Effector memory CD8-positive, alpha-beta T cell (primary cell): ENCODE measurements at places on chromosomes 11 and 22.

GRCh38 chr22:39091126-39092081 is 5.6 kb upstream of the APOBEC3H start:
- H3K27me3 ChIP-seq, result no peaks in the 10 kb centered on the region
- H3K4me3 ChIP-seq, result peak overlapping the region; percentile 82
- peaks cover 94% of the 10 kb centered on the region for H3K4me1 ChIP-seq
- no peak for DNase-seq

DNA sequence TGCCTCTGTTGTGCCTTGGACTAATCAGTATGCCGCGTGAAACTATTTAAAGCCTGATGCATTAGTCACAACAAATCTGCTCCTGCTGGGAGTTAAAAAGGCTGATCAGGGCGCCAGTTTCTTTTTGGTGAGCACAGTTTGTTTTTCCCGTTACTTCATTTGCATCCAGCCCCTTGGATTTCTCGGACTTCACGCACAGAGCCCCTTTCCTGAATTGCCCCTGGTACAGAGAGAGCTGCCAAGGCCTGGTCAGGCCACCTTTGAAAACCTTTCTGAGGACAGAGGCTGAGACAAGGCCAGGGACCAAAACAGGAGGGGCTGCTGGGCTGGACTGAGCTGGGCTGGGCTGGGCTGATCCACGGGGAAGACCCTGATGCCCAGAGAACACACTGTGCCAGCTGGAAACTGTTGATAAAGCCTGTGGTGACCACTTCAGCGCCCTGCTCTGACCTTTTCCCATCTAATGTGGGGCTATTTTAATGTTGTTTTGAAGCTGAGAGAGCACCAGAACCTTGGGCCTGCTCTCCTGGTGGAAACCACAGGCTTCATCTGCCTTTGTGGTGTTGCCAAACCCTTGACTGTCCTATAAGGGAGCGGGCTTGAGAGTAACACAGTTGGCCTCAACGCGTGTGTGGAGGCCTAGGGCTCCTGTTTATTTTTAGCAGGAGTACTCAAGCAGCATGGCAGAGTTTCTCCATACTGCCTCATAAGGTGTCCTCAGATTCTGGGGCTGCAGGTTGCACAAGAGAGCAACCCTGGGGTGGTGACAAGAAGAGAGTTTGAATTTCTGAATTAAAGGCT is 44.2 kb downstream of the NAV2 start:
- no peaks in the 10 kb centered on the region for H3K4me1 ChIP-seq
- H3K4me3 ChIP-seq, result no peak overlapping the region
- no peak for DNase-seq

DNA sequence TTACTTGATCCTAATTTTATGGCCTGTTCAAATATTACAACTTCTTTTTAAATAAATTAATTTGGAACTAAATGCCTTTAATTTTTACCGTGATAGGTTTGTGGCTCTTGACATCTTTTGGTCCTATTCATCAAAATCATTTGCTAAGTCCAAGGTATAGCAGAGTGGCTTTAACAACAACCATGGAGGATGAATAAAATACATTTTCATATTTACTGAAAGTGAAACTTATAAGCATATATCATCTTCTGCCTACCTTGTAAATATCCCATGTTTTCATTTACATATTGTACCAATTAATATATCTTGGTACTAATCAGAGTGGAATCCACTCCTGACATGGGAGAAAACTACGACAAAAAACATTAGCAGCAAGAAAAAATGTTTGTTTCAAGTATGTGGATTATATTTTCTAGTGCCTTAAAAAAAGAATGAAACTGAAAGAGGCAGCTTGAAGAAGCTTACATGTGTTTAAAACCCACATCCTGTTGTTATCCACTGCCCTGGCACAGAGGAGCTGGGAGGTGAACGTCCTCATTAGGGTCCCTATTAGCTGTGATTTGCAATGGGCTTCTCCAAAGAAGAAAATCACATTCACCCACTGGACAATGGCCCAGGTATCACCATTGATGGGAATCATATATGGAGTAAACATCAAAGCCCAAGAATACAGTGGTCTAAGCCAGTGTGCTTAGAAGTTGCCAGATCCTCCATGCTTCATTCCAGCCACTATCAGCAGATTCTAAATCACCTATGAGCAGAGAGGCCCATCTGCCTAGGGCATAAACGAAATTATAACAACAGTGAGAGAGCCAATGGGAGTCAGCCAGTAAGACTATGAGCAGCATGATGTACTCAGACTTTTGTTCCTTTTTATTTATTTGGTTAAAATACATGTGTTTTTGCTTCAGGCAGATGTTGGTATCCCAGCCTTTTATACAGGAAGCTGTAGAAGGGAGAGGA is 84.7 kb downstream of the MAML2 start:
- peak overlapping the region; percentile 92 for H3K27ac ChIP-seq
- peak overlapping the region; percentile 78 for H3K4me3 ChIP-seq
- DNase-seq, result peak; percentile 12
- peaks cover 10% of the 10 kb centered on the region for H3K36me3 ChIP-seq
- no peaks in the 10 kb centered on the region for H3K27me3 ChIP-seq
- peaks cover 63% of the 10 kb centered on the region for H3K4me1 ChIP-seq

GRCh38 chr11:19558189-19558986 is 154.2 kb upstream of the NAV2 start:
- no peak overlapping the region for H3K27ac ChIP-seq
- peaks cover 4% of the 10 kb centered on the region for H3K4me1 ChIP-seq
- peaks cover 60% of the 10 kb centered on the region for H3K27me3 ChIP-seq
- no peak for DNase-seq
- no peaks in the 10 kb centered on the region for H3K36me3 ChIP-seq
- H3K4me3 ChIP-seq, result no peak overlapping the region

GRCh38 chr11:60872961-60873524 is 5.7 kb downstream of the ZP1 start:
- peaks cover 6% of the 10 kb centered on the region for H3K27me3 ChIP-seq
- peaks cover 17% of the 10 kb centered on the region for H3K4me1 ChIP-seq
- H3K36me3 ChIP-seq, result no peaks in the 10 kb centered on the region
- H3K27ac ChIP-seq, result no peak overlapping the region
- no peak for DNase-seq

DNA sequence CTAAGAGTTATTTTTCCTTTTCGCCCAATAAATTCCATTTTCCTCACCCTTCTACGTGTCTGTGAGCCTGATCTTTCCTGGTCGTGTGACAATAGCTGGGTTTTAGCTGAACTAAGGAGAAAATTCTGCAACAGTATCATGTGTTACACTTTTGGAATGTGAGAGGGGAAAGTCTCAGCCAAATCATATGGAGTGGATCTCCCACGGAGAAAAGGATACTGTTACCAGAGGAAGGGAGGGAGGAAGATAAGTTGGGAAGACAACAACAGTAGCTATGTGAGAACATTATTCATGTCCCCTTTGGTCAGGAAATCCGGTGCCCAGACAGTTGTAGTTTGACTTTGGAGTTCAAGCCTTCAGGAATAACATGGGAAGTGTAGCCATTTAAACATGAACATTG is 584.0 kb upstream of the RAG2 start:
- no peaks in the 10 kb centered on the region for H3K4me1 ChIP-seq
- H3K36me3 ChIP-seq, result no peaks in the 10 kb centered on the region
- DNase-seq, result no peak
- H3K27ac ChIP-seq, result no peak overlapping the region
- H3K4me3 ChIP-seq, result no peak overlapping the region

GRCh38 chr22:50216684-50217520 is 16.1 kb downstream of the SELENOO start:
- DNase-seq, result no peak
- H3K36me3 ChIP-seq, result peaks cover 83% of the 10 kb centered on the region
- H3K4me1 ChIP-seq, result peaks cover 9% of the 10 kb centered on the region
- H3K27ac ChIP-seq, result peak overlapping the region; percentile 87

GRCh38 chr11:67577951-67578350 is 5.7 kb upstream of the GSTP1 start:
- H3K27ac ChIP-seq, result no peak overlapping the region
- peaks cover 45% of the 10 kb centered on the region for H3K27me3 ChIP-seq
- H3K4me1 ChIP-seq, result peaks cover 18% of the 10 kb centered on the region
- DNase-seq, result no peak
- peaks cover 4% of the 10 kb centered on the region for H3K36me3 ChIP-seq

DNA sequence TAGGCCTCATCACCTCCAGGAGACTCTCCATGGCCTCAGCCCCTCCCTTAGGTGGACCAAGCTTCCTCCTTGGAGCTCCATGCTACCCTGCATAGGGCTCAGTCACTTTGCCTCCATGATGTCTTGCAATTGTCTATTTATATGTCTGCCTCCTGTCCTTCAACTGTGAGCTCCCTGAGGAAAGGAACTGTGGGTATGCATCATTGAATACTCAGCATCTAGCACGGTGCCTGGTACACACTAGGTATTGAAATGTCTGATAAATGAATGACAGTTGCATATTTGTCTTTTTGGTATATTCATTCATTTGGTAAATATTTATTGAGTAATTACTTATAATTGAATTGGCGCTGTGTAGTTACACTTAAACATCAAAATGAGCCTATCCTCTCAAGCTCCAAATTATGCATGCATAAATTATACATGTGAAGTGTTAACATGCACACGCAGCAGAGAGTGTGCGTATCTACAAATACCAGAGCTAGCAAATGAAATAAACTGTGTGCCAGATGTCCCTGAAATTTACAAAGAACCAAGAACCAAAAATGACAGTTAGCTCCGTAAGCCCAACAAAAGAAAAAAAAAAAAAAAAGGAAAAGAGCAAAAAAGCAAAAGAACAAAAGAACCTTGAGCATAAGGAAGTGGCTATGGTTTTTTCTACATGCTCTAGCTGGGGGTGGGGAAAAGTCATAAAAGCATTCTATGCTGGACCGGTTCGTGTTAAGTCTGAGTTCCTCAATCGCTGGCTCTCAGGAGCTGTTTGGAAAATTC is 25.2 kb downstream of the GRAP2 start:
- DNase-seq, result no peak
- H3K4me1 ChIP-seq, result peaks cover 43% of the 10 kb centered on the region
- H3K27ac ChIP-seq, result peak overlapping the region; percentile 83
- H3K27me3 ChIP-seq, result no peaks in the 10 kb centered on the region
- H3K4me3 ChIP-seq, result no peak overlapping the region
- H3K36me3 ChIP-seq, result peaks cover 26% of the 10 kb centered on the region

DNA sequence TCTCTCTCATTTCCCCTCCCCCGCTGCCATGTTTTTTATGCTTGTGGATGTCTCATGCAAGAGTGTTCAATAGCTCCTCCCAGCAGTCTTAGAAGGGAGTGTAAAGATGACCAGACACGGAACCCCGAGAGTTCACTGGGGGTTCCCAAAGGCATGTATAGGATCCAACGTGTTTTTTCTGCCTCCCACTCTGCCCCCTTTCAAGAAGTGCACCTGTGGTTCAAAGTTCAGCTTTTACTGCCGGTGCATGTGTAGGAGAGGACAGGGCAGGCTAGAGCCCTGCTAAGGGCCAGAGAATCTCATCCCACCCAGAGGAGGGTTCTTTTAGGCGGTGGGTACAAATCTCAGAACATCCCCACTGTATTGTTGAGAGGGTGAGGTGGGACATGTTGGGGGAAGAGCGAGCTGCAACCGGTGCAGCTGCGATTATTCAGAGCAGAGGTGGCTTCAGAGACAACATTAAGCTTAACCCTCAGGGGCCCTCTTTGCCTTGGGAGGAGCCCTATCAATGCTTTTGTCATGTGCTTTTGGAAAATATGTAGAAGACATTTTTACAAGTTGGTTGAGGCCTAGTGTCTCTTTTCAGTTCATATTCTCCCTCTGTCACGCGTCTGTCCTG is 14.5 kb downstream of the MIF start:
- no peak for DNase-seq
- peaks cover 14% of the 10 kb centered on the region for H3K4me1 ChIP-seq
- H3K27ac ChIP-seq, result no peak overlapping the region
- H3K36me3 ChIP-seq, result peaks cover 11% of the 10 kb centered on the region

GRCh38 chr11:104661901-104662300 is 236.4 kb downstream of the CASP12 start:
- H3K36me3 ChIP-seq, result no peaks in the 10 kb centered on the region
- no peak for DNase-seq
- peaks cover 2% of the 10 kb centered on the region for H3K4me1 ChIP-seq
- no peaks in the 10 kb centered on the region for H3K27me3 ChIP-seq
- H3K27ac ChIP-seq, result no peak overlapping the region

DNA sequence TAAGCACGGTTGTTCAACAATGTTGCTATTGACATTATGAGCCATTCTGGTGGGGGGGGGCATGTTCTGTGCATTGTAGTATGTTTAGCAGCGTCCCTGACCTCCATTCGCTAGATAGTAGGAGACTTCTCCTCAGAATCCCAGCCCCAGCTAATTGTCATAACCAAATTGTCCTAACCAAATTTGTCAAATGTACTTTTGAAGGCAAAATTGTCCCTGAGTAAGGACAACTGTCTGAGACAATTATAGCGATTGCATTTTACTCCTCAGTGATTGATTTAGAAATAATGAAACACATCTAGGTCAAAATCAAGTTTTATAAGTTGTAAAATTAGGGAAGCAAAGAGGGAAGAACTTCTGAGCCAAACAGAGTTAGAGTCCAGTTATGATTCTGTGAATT is 541.8 kb upstream of the CHORDC1 start:
- H3K27me3 ChIP-seq, result no peaks in the 10 kb centered on the region
- no peaks in the 10 kb centered on the region for H3K4me1 ChIP-seq
- H3K4me3 ChIP-seq, result no peak overlapping the region
- H3K27ac ChIP-seq, result no peak overlapping the region

GRCh38 chr11:81995889-81996288 is 737.8 kb downstream of the FAM181B start:
- no peak overlapping the region for H3K27ac ChIP-seq
- H3K4me1 ChIP-seq, result no peaks in the 10 kb centered on the region
- H3K36me3 ChIP-seq, result no peaks in the 10 kb centered on the region
- H3K27me3 ChIP-seq, result no peaks in the 10 kb centered on the region

GRCh38 chr11:69702239-69702691 is 1.6 kb downstream of the FGF19 start:
- no peak for DNase-seq
- no peak overlapping the region for H3K27ac ChIP-seq
- H3K4me1 ChIP-seq, result peaks cover 3% of the 10 kb centered on the region
- peaks cover 70% of the 10 kb centered on the region for H3K27me3 ChIP-seq
- no peak overlapping the region for H3K4me3 ChIP-seq

GRCh38 chr11:78419327-78419726 is 1.7 kb upstream of the GAB2 start:
- H3K36me3 ChIP-seq, result peaks cover 2% of the 10 kb centered on the region
- H3K4me1 ChIP-seq, result peaks cover 11% of the 10 kb centered on the region
- H3K27ac ChIP-seq, result no peak overlapping the region
- H3K4me3 ChIP-seq, result peak overlapping the region; percentile 70

DNA sequence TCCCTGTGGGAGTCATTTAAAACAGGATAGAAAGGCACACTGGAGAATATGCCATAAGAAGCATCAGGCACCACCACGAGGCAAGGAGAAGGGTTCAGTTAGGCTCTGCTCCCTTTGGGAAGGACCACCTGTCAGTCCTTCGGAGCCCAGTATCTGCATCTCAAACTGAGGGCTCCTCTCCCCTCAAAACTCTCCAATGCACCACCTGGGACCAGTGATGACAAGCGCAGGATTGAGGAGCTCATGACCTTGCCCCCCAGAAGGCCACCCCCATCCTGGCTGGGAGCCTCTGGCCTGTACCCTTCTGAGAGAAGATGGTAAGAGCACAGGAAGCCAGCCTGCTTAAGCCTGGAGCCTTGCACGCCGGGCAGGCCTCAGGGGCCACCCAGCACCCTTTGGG is 39.4 kb downstream of the OPCML start:
- no peak overlapping the region for H3K27ac ChIP-seq
- DNase-seq, result no peak
- H3K4me1 ChIP-seq, result no peaks in the 10 kb centered on the region
- no peak overlapping the region for H3K4me3 ChIP-seq
- H3K27me3 ChIP-seq, result no peaks in the 10 kb centered on the region

- H3K36me3 ChIP-seq, result peaks cover 76% of the 10 kb centered on the region
- no peaks in the 10 kb centered on the region for H3K27me3 ChIP-seq
- peaks cover 41% of the 10 kb centered on the region for H3K4me1 ChIP-seq
Observed at GRCh38 chr11:117072517-117073461, 25.4 kb downstream of the SIK3 start.

- no peak for DNase-seq
- H3K4me1 ChIP-seq, result no peaks in the 10 kb centered on the region
Observed at GRCh38 chr11:45141171-45141570, 5.3 kb upstream of the PRDM11 start.
